ENCODE measurements at places on chromosomes 5 and 9. TPM values are rescaled to one million over a fixed set of nuclear protein-coding genes. Genes with fewer than 3 reads are reported as not detected.
A peak's percentile ranks its signal among the peaks of the same experiment; 100 is the strongest.

Gene AQP7
- 0.36 TPM for total RNA-seq

Gene SLCO4C1
- total RNA-seq: 0.31 TPM

Gene SLC6A18
- not detected for total RNA-seq

Gene SLC45A2
- not detected for total RNA-seq

Gene NRARP
- total RNA-seq: 0.82 TPM

Gene ANKRD31
- 0.33 TPM for total RNA-seq

Gene TMEFF1
- total RNA-seq: 0.95 TPM

Gene SLC6A19
- total RNA-seq: not detected

Gene HTR4
- total RNA-seq: not detected

Gene PDLIM7
- 56.6 TPM for total RNA-seq

Gene TAF11L5
- total RNA-seq: not detected

Gene FBP2
- total RNA-seq: not detected

Gene RASEF
- total RNA-seq: not detected

DNA sequence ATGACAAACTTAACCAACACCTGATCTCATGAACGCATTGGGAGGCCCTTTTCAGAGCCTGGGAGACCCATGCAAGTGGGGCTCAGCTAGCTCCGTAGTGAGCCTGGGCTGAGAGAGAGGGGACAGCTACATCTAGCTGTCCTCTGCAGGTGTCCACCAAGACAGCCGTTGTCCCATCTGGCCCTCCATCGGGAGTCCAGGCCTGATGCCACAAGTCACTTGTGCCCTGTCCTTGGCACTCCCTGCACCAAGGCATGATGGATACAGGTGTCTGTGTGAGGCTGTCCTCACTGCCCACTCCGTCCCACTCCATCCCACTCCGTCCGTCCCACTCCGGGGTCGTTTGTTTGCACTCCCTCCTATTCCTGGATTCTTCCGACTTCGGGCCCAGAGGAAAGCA, 2.5 kb upstream of the EDF1 start:
- no peaks in the 10 kb centered on the region for H3K27me3 ChIP-seq
- no peak overlapping the region for H3K27ac ChIP-seq
- no peak for DNase-seq
- peaks cover 4% of the 10 kb centered on the region for H3K36me3 ChIP-seq
- H3K4me1 ChIP-seq: peaks cover 18% of the 10 kb centered on the region

GRCh38 chr9:34185778-34186551, 7.1 kb downstream of the UBAP1 start:
- peaks cover 31% of the 10 kb centered on the region for H3K4me1 ChIP-seq
- DNase-seq: peak; percentile 27
- peak overlapping the region; percentile 23 for H3K27ac ChIP-seq
- H3K4me3 ChIP-seq: no peak overlapping the region

- no peak for DNase-seq
- H3K4me3 ChIP-seq: no peak overlapping the region
- peaks cover 61% of the 10 kb centered on the region for H3K4me1 ChIP-seq
- no peak overlapping the region for H3K27ac ChIP-seq
- no peaks in the 10 kb centered on the region for H3K36me3 ChIP-seq
Observed at GRCh38 chr5:96812851-96813250, 5.1 kb upstream of the ERAP1 start.

DNA sequence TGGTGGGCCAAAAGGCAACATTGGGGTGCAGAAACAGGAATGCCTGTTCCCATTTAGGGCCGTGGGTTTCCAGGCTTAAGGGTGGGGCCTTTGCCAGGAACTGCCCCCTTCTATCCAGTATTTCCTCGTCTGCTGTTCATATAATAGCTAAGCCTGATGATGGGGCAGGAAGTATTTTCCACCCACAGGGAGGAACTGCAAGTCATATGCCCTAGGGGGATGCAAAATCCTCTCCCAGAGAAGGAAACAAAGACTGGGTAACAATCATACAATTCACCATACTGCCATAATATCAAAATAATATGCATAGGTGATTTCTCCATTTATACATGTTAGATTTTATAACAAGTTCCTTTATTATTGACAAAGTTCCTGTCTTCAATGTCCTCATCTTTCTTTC, 20.5 kb upstream of the RPS23 start:
- peaks cover 4% of the 10 kb centered on the region for H3K4me1 ChIP-seq
- peaks cover 2% of the 10 kb centered on the region for H3K36me3 ChIP-seq
- H3K27me3 ChIP-seq: no peaks in the 10 kb centered on the region
- H3K27ac ChIP-seq: no peak overlapping the region
- DNase-seq: no peak
- no peak overlapping the region for H3K4me3 ChIP-seq

GRCh38 chr9:133709015-133709611, 29.0 kb downstream of the SARDH start:
- H3K27me3 ChIP-seq: no peaks in the 10 kb centered on the region
- peak; percentile 62 for DNase-seq
- peaks cover 21% of the 10 kb centered on the region for H3K4me1 ChIP-seq
- H3K27ac ChIP-seq: peak overlapping the region; percentile 14

DNA sequence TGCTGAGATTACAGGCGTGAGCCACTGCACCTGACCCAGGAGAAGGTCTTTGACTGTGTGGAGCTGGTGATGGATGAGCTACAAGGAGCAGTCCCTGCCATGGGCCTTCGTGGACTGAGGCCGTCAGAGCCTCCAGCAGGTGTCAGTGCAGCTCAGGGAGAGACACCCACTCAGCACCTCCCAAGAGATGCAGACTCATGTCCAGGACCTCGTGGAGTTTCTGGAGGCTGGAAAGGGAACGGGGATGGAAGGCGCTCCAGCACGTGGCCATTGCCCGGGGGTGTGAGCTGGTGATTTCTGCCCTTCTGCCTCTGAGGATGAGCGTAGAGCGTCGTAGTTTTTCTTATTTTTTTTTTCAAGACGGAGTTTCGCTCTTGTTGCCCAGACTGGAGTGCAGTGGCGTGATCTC, 9.5 kb downstream of the TOR4A start:
- no peaks in the 10 kb centered on the region for H3K36me3 ChIP-seq
- no peak overlapping the region for H3K4me3 ChIP-seq
- peak overlapping the region; percentile 24 for H3K27ac ChIP-seq
- H3K4me1 ChIP-seq: no peaks in the 10 kb centered on the region
- peaks cover 4% of the 10 kb centered on the region for H3K27me3 ChIP-seq
- DNase-seq: peak; percentile 49

DNA sequence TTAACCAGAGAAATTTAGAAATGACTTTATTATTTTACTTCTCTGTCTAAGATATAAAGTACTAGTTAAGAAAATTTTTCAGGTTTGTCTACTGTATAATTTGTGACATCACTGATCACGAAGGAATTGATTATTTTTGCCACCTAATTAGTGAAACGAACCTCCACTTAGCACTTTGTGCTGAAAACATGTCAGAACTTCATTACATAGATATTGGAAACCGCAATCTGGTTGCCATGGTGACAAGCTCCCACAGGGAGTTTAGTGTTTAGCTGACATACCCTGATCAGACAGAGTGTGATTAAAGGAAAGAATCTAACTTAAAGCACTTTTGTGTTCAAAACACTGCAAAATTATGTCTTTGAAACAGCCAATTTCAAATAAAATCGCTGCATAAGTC, 668.4 kb upstream of the CCNG1 start:
- DNase-seq: no peak
- no peak overlapping the region for H3K4me3 ChIP-seq
- no peaks in the 10 kb centered on the region for H3K4me1 ChIP-seq
- H3K36me3 ChIP-seq: no peaks in the 10 kb centered on the region

DNA sequence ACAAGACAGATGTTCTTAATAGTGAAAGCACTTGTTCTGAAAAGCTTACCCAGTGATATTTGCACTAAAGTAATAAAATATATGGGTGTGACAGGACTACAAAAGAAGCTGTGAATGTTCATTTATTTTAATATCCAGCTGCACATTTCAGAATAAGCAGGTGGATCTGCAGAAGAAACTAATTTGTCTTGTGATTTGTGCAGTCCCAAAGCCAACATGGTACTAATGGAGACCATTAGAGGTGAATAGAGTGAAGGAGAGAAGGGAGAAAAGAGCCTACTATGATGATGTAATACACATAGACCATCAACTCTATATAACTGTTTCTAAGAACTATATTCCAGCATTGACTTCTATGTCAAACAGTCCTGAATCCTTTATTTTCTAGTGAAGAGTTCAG, 362.8 kb downstream of the ISL1 start:
- no peaks in the 10 kb centered on the region for H3K36me3 ChIP-seq
- no peak for DNase-seq
- no peaks in the 10 kb centered on the region for H3K4me1 ChIP-seq
- H3K27me3 ChIP-seq: no peaks in the 10 kb centered on the region
- H3K27ac ChIP-seq: no peak overlapping the region

- no peak for DNase-seq
- no peak overlapping the region for H3K4me3 ChIP-seq
- no peaks in the 10 kb centered on the region for H3K4me1 ChIP-seq
- H3K36me3 ChIP-seq: no peaks in the 10 kb centered on the region
Observed at GRCh38 chr5:176172246-176172645, 66.0 kb upstream of the SIMC1 start.

GRCh38 chr5:56481428-56482357, 248.6 kb upstream of the ANKRD55 start:
- no peaks in the 10 kb centered on the region for H3K27me3 ChIP-seq
- H3K4me3 ChIP-seq: peak overlapping the region; percentile 75
- H3K27ac ChIP-seq: peak overlapping the region; percentile 75
- H3K36me3 ChIP-seq: no peaks in the 10 kb centered on the region

- H3K4me3 ChIP-seq: no peak overlapping the region
- no peaks in the 10 kb centered on the region for H3K27me3 ChIP-seq
- no peak overlapping the region for H3K27ac ChIP-seq
- H3K4me1 ChIP-seq: no peaks in the 10 kb centered on the region
- DNase-seq: no peak
Observed at GRCh38 chr9:27047136-27047535, 41.7 kb upstream of the LRRC19 start.

DNA sequence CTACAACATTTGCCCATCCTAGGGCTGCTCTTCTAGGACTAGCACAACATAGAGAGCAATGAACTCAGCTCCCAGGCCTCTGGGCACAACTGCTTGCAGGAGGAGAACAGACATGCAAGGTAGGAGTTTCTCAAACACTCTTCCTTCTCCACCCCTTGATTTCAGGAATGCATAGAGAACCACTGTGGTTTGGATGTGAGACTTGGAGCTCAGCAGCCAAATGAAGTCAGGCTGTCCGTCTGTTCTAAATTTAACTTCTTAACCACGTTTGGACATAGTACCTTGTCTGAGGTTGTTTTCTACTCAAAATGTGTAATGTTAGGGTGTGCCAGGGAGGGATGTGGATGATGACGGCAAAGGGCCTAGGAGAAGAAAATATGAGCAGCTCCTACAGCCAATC, 515.1 kb upstream of the TNC start:
- H3K4me1 ChIP-seq: peaks cover 2% of the 10 kb centered on the region
- peaks cover 2% of the 10 kb centered on the region for H3K27me3 ChIP-seq
- no peak for DNase-seq
- no peak overlapping the region for H3K4me3 ChIP-seq

GRCh38 chr5:60219921-60220320, 326.4 kb upstream of the PDE4D start:
- H3K36me3 ChIP-seq: no peaks in the 10 kb centered on the region
- no peak overlapping the region for H3K4me3 ChIP-seq
- no peak for DNase-seq
- H3K4me1 ChIP-seq: no peaks in the 10 kb centered on the region
- H3K27me3 ChIP-seq: no peaks in the 10 kb centered on the region
- no peak overlapping the region for H3K27ac ChIP-seq

DNA sequence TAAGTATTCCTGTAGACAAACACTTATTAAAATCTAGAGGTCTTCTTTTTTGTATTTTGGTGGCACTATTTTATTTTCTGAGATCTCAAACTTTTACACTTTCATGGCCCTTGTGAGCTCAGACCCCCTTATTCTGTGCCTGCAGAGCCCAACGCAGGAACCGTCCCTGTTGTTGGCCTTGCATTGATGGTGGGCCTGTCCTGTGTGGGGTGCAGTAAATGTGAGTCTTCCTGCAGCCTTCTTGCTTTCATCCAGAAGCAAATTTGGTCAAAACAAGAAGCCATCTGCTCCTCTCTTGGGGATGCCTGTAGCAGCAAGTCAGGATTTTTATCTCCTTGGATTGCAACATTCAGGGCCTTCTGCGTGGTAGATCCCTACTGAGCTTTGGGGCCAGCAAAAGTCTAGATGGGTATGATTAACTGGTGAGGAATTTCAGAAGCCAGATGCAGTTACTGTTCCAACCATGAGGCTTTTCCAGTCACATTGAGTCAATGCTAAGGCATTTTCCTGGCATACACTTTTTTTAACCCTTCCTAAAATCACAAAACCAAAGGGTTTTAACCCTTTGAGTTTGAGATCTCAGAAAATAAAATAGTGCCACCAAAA, 31.7 kb downstream of the BASP1 start:
- DNase-seq: no peak
- no peak overlapping the region for H3K4me3 ChIP-seq
- no peak overlapping the region for H3K27ac ChIP-seq
- H3K27me3 ChIP-seq: no peaks in the 10 kb centered on the region
- H3K4me1 ChIP-seq: no peaks in the 10 kb centered on the region

GRCh38 chr9:73494894-73495293, 343.2 kb downstream of the ANXA1 start:
- DNase-seq: no peak
- no peak overlapping the region for H3K4me3 ChIP-seq
- H3K4me1 ChIP-seq: no peaks in the 10 kb centered on the region
- H3K27me3 ChIP-seq: no peaks in the 10 kb centered on the region
- H3K27ac ChIP-seq: no peak overlapping the region

DNA sequence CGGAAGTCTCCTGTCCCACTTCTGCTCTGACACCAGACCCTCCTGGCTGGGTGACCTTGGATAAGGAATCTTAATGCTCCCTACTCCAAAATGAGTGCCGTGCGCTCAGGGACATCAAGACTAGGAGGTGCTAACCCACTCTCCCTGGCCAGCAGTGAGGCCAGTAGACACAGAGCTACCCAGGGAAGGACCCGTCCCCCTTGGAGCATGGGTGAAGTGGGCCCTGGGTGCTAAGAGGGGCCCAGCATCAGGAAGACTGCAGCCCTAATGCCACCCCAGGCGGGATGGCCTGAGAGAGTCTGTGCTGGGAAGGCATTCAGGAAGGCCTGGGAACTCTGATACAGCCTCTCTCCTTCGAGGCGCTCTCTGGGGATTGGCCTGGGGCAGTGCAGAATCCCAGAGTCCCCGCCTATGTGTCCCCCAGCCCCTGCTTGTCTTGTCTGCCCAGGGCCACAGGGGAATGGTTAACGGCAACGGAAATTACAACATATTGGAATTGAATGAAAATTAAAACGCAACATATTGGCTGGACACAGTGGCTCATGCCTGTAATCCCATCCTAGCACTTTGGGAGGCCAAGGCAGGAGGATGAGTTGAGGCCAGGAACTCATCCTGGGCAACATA, 29.7 kb upstream of the RNU6ATAC start:
- H3K27ac ChIP-seq: no peak overlapping the region
- no peaks in the 10 kb centered on the region for H3K27me3 ChIP-seq
- H3K36me3 ChIP-seq: no peaks in the 10 kb centered on the region
- DNase-seq: no peak
- H3K4me3 ChIP-seq: no peak overlapping the region

GRCh38 chr5:181229996-181230395, 6.9 kb downstream of the TRIM41 start:
- DNase-seq: no peak
- H3K27me3 ChIP-seq: no peaks in the 10 kb centered on the region
- H3K27ac ChIP-seq: peak overlapping the region; percentile 26
- peaks cover 23% of the 10 kb centered on the region for H3K4me1 ChIP-seq
- H3K36me3 ChIP-seq: peaks cover 29% of the 10 kb centered on the region
- H3K4me3 ChIP-seq: no peak overlapping the region

Data from activated CD4-positive, alpha-beta memory T cell treated with anti-CD3 and anti-CD28 coated beads for 36 hours (primary cell).